ENCODE measurements at places on chromosomes 11 and 22.

- DNase-seq, result no peak
Observed at GRCh38 chr22:35303029-35303624, 3.4 kb downstream of the TOM1 start.

GRCh38 chr11:20197881-20198280 lies 37.6 kb upstream of the DBX1 start:
- DNase-seq, result no peak

DNA sequence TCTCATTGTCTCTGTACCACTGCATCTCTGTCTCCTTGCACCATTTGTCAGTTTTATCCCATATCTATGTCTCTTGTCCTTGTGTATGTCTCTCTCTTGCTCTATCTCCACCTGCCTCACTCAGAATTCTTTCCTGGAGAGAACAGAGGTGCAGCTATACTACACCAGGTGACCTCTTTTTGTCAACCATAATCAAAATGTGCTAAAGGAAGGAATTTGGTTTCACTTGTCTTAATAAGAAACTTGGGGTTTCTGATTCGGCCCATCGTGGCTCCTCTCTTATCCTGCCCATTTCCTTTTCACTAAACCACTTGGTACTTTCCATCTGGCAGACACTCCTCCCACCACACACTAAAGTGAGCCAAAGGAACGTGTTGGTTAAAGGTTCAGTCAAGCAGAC lies 2.0 kb upstream of the C11orf42 start:
- no peak for DNase-seq

GRCh38 chr22:41919357-41920224 lies 4.7 kb upstream of the SHISA8 start:
- DNase-seq, result peak; percentile 53

GRCh38 chr22:41974691-41975290 lies 5.5 kb downstream of the SEPTIN3 start:
- DNase-seq, result no peak

DNA sequence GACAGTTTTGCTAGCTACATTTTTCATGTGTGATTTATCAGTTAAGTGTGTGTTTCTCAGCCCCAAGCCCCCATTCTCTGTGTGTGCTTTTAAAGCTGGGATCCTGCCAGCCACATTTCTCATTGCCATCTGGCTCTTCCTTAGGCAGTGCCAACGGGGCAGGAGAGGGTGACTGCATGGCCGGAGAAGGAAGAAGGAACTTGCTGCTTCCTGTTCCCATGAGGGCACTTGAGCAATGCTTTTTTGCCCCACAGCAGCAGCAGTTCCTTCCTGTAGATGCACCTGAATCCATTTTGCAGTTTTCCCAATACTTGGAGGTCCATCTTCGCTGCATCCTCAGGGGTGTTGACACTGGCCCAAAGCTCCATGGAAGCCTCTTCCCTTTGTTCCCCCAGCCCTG lies 37.5 kb downstream of the TNRC6B start:
- no peak for DNase-seq

GRCh38 chr11:67780056-67780455 lies 105.6 kb upstream of the ALDH3B2 start:
- no peak for DNase-seq

GRCh38 chr11:93225662-93226061 lies 27.9 kb upstream of the SLC36A4 start:
- peak; percentile 31 for DNase-seq
